ENCODE measurements at places on chromosomes 16 and 17.

GRCh38 chr17:70013911-70014310 is 61.1 kb upstream of the KCNJ16 start:
- no peak for DNase-seq

DNA sequence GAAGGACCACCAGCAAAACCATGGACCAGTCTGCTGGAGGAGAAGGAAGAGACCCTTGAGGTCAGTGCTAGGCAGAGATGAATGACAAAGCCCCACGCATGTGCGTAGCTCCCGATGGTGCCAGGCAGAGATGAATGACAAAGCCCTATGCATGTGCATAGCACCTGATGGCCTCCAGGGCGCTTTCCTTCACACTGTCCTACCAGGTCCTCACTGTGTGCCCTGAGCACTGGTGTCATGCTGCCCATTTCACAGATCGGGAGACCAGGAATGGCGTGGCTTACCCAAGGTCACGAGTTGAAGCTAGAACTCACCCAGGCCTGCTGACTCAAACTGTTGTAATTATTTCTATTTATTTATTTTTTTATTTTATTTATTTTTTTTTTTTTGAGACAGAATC is 149.6 kb downstream of the KATNIP start:
- DNase-seq = no peak

DNA sequence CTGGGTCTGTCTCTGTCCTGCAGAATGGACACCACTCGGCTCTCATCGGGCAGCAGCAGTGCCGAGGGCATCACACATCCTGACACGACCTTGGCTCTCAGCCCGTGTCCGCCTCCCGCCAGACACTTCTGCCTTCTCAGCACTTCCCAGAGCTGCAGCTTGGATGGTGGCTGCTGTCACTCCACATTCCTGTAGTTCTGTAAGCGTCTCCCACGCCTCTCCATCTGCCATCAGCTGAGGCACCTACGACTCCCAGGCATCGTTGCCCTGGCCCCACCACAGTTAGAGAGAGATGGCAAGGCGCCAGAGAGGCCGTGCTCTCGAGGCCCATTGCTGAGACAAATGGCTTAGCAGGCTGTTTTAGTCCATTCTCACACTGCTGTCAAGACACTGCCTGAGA is 195.9 kb upstream of the CHMP6 start:
- DNase-seq = no peak

GRCh38 chr16:66517586-66518263 is 32.2 kb downstream of the TK2 start:
- DNase-seq = no peak

DNA sequence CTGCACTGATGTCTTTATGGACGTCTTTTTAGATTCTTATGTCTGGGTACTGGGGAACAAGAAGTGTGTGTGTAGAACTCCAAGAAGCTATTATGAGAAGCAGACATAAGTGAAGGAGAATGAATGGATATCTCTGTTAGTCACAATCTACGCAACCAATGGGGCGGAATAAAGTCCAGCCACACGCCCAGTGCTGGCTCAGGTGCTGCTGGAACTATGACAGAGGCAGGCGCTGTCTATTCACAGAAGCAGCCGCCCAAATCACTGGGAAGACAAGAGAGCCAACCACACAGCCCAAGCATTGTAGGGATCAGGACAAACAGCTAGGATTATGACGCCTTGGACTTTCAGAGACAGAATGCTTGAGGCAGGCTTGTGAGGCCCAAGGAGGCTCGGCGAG is 43.9 kb upstream of the ICAM2 start:
- DNase-seq = no peak

- DNase-seq = no peak
These were observed 18.8 kb downstream of the TBX2 start for GRCh38 chr17:61418449-61418848.

- DNase-seq = no peak
These were observed 1.9 kb upstream of the LAT start for GRCh38 chr16:28982949-28983348.

DNA sequence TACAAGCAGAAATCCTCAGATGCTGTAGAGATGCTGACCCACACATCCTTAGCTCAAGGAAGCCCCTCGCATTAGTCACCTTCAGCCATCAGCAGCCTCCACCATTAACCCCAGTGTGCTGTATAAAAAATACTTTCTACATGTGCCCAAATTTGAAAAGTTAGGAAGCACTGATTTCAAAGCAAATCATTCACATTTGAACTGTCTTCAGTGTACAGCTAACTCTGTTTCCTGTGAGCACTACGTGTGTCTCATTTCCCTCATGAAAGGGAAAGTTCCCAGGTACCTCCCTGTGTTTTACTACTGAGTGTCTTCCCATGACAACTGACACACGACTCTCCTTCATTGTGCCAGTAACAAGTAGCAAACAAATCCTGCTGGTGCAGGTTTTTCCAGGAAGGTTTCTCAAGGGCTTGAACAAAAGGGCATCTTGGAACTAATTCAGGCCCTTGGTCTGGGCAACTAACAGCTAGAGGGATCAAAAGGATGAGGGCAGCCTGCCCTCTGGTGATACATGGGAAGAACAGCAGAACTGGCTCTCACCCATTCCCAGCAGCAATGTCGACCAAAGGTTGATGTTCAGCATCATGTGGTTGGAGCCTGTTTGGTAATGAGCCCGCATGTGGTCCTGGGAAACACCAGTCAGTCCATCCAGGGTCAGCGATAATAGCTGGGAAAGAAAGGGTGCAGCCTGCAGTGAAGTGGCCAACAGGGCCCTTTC is 4.0 kb downstream of the SLC35B1 start:
- no peak for DNase-seq

- DNase-seq = no peak
These were observed 722.9 kb upstream of the EEF2KMT start for GRCh38 chr16:5820472-5820871.

DNA sequence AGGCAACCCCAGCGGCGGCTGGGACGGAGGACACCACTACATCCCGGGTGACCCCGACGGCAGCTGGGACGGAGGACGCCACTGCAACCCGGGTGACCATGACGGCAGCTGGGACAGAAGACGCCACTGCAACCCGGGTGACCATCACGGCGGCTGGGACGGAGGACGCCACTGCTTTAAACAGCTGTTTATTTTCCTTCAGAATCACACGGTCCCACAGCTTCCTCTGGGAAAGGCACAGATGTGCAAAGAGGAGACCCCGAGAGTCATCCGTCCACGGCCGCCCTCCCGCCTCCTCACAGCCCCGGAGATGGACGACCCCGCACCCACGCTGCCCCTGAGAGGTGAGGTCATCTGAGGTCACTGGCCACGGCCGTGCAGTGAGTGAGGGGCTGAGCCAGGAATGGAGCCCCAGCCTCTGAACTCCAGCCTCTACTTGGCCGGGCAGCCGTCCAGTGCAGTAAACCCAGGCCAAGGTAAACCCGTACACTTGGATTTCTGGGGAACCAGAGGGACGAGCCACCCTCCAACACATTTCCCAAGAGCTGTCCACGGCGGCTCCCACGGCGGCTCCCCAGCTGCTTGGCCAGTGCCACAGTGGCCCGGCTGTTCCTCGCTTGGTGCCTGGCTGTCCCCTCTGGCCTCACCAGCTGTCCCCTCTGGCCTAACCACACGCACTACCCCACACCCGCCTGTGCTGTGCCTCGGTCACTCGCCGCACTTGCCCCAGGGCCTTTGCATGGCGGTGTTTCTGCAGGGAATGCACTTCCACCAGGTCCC is 43.2 kb upstream of the PABPN1L start:
- DNase-seq = no peak

GRCh38 chr17:81666092-81666341 is 388 bp downstream of the OXLD1 start:
- DNase-seq = no peak

- no peak for DNase-seq
These were observed 5.2 kb downstream of the ASGR1 start for GRCh38 chr17:7173687-7174602.

DNA sequence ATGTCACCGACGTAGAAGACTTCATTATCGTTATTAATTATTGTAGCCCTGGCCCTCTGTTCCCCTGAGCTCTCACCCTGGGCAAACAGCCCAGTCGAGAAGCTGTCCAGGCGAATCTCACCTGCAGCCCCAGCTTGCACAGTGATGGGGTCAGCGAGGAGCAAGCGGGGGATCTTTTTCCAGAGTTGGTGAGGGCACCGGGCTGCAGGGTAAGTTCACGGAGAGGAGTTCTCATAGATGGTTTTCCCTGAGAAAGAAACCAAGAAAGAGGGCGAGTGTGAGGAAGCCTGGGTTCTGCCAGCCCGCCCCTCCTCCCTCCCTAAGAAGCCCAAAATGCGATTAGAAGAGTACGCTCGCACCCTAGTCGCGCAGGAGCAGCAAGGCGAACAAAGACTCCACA is 436 bp downstream of the SPAG5 start:
- DNase-seq = peak; percentile 43

- no peak for DNase-seq
These were observed at the start of gene CLDN6 for GRCh38 chr16:3017794-3018506. Gene CLDN6, minus strand, starts transcription at chr16:3018183. Its CDS starts 2,162 bp downstream, at chr16:3016021.

DNA sequence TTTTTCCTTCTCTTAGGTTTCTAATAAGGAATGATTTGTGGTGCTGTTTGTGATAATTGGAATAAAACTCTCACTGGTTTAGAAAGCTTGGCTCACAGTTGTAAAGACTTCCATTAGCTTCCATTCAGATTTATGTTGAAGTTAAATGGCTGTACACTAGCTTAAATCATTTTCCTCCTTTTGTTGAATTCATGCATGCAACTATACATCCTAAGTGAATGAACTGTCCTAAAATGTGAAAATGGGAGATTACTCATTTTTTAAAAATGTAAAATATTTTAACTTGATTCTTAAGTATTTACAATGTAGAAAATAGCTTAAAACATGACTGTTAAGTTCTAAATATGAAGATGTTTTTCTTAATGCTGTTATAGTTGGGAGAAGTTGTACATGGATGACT is 15.2 kb downstream of the PRKCA start:
- no peak for DNase-seq

DNA sequence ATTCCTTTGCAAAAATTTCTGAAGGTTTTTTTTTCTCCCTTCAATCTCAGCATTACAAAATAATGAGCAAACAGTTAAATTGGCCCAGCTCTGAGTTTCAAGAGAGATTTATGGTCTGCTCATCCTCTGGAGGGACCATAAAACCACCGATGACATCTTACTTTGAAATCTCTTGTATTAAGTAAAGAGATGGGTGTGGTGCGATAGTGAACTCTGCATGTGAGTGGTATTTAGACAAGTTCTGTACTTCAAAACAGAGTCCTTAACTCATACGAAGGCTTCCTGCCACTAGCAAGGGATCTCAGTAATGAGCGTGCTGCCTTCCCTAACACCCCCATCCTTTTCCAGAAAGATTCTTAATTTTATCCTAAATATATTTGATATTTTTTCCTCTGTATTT is 2.1 kb downstream of the FAM20A start:
- DNase-seq = no peak

- DNase-seq = no peak
These were observed at the start of gene TMEM92 for GRCh38 chr17:50274142-50274896. Gene TMEM92, plus strand, starts transcription at chr17:50274466. Its CDS starts 36 bp downstream, at chr17:50274502.

DNA sequence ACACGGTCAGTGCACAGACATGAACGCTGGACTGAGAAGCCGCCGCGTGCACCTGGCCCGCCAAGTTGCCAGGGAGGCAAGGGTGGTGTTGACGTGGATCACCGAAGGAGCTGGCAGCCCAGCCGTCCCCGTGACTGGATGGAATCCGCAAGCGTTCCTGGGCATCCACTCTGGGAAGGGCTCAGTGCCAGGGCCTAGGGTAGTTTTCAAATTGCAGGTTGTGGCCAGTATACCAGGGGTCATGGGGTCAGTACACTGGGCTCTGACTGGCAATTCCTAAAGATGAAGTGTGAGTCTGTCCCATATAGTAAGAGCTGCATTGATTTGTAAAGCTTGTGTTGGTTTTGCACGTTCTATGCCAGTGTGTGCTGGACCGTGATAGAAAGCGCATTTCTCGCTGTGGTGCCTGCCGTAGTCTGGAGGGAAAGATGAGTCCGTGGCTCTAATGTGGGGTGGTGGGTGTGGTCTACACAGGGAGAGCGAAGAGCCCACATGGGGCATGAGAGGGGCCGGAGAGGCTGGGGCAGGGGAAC is 21.1 kb upstream of the METRNL start:
- DNase-seq = no peak

GRCh38 chr17:32819035-32819434 is 57.9 kb downstream of the MYO1D start:
- DNase-seq = no peak

DNA sequence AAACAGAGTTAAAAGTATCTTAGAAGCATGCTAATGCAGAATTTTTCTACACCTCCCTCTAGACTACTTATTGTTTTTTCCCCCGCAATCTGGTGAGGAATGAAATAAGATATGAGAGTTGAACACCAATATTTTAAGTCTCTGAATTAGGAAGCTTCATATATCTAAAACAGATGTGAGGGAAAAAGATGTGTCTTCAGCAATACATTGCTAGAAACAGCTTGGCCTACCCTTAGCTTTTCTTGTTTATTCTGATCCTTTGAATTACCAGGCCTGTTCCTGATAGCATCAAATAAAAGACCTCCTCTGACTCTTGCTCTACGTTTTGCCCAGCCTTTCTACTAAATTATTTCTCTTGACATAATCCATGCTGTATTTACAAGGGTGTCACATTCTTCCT is 221.8 kb downstream of the CDH11 start:
- DNase-seq = no peak

DNA sequence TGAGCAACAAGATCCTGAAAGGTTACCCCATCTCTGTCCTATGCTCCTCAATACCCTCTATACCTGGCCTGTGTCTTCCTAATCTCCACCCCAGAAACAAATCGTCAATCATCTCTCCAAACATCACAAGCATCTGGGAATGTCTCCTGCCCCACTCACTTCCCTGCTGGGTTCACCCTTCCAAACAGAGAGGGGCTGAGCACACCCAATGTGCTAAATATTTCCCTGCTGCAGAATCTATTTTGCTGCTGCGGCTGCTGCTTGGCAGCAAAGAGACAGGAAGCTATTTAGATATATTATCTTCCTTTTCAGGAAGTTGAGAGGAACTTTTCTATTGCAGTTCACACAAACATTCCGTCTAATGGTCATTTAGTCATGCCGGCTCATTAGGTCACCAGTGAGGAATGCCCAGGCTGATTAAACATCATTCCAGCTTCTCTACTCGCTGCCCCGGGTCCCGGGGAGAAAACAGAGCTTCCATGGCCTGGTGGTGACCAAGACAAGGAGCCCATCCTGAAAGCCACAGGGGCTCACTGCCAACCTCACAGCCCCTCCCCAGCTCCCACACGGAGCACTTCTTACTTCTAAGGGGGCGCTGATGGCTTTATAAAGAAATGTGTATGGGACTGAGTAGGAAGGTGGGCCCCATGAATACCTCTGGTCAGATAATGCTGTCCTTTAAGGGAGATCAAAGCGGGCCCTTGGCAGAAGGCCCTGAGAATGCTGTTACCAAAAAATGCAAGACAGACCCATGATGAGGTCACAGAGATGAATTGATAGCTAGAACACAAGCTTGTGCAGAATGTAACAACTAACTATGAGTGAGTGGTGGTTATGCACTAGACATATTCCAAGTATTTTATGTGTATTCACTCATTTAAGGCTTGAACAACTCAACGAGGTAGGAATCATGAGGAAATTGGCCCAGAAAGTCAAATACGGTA is 218.3 kb downstream of the SOX9 start:
- no peak for DNase-seq
